Thoracic aorta (tissue), 2 donors: ENCODE measurements at places on chromosomes 1 and 21. TPM values are rescaled to one million over a fixed set of nuclear protein-coding genes. Genes with fewer than 3 reads are reported as not detected.

FABP3 gene
- total RNA-seq, result 19.2 TPM

LCE2C gene
- total RNA-seq, result 1.8 TPM

FTCD gene
- 0.27 TPM for total RNA-seq

TAS1R1 gene
- 0.81 TPM for total RNA-seq

CHD1L gene
- total RNA-seq, result 36.6 TPM

GPX7 gene
- total RNA-seq, result 10.2 TPM

DUSP10 gene
- 10.4 TPM for total RNA-seq

- DNase-seq, result no peak
Observed at GRCh38 chr1:51442198-51442597, 76.9 kb downstream of the EPS15 start.

- DNase-seq, result no peak
Observed at GRCh38 chr1:11238311-11238710, 24.0 kb downstream of the MTOR start.
